ENCODE measurements at places on chromosomes 7 and 10.
A peak's percentile ranks its signal among the peaks of the same experiment; 100 is the strongest.

DNA sequence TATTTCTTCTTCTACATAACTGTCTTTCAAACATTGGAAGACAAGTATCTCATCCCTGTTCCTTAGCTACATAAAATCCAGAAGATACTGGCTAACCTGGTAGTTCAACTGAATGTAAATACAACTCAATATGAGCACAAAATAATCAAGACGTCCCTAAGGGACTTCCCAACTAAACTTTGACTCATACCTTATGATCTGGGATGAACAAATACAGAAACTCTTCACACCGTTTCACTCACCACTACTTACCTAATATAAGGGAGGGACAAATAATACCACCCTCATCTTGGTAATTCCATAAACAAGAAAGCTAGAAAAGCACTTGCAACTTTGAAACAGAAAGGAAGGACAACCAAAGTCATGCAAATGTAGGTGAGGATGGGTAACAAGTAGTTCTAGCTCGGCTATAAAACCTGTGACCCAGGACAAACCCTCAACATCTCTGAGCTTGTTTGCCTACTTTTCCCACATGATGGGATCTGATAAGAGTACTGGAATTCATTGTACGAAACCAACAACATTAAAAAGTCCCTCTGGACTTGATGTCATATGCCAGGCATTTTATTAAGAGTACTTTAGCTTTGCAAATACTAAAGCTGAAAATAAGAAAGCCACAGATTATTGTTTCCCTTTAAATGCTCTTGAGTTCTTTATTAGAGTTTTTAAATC is 121.9 kb downstream of the STRA8 start:
- DNase-seq = no peak

- no peak for DNase-seq
These were observed 63.7 kb downstream of the PROSER2 start for GRCh38 chr10:11886851-11887250.

GRCh38 chr7:744854-745430 is 17.9 kb upstream of the PRKAR1B start:
- no peak for DNase-seq

DNA sequence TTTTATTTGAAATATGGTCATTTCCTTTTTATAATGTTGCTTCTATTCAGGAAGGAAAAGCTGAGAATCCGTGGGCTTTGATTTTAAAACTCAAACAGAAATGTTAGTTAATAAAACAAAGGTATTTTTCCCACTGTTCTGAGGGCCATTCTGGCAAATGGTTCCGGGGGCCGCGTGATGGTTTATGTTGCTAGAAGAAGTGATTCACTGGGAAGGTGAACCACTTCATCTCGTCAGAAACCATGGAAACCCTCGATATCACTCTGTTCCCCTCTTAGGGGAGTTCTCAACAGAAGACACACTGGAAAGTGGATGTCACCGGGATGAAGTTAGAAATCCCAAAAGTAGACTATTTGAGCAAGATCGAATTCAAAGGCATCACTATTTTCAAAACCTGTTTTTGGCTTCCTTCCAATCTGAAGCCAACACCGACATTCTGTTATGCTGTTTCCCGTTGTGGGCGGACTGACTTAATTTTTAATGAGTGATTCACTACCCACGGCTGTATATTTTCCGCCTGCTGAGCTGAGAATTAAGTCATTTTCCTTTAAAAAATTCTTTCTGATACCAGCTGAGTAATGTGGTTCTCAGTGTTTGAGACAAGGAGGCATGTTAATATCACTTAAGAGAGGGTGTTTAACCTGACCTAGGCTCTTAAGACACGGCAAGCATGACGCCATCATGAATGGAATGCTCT is 84.1 kb downstream of the PTPRE start:
- peak; percentile 18 for DNase-seq
